Activated naive CD4-positive, alpha-beta T cell treated with anti-CD3 and anti-CD28 coated beads, Interleukin-2, amount 50 U/mL, for 72 hours (primary cell): ENCODE measurements at places on chromosomes 5 and 9.

GRCh38 chr5:150014456-150014855 lies 13.9 kb downstream of the HMGXB3 start:
- DNase-seq = no peak

DNA sequence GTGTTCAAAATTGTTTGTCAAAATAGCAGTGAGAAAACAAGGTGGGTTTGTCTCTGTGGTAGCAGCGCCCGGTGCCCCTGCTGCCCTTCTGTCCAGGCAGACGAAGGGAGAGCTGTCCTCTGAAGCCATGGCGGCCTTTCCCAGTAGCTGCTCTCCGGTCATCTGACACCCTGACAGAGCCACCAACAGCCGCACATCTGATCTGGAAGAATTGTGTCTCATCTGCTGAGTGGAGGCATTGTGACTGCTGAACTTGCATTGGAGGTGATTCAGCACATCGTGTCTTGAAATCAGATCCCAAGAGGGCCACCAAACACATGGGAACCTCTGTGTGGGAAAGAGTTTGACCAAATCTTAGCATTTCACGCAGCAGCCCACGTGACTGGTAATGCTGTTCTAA lies 337.6 kb upstream of the IRX1 start:
- no peak for DNase-seq

DNA sequence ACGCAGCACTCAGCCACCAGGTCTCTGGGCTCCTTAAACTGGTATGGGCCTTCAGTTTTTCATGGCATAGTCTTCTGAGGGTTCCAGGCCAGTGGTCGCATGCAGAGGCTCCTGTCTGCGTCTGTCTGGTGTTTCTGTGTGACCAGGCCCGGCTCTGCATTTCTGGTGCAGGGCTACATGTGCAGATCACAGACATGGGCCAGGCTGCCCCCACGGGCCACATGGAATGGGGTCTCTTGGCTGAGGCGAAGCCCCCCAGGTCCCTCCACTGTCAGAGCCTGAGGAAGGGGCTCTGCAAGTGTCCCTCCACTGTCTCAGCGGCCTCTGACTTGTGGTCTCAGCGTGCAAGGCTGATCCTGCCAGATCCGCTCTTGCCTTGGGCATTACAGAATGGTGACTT lies 15.6 kb upstream of the CARD19 start:
- no peak for DNase-seq

DNA sequence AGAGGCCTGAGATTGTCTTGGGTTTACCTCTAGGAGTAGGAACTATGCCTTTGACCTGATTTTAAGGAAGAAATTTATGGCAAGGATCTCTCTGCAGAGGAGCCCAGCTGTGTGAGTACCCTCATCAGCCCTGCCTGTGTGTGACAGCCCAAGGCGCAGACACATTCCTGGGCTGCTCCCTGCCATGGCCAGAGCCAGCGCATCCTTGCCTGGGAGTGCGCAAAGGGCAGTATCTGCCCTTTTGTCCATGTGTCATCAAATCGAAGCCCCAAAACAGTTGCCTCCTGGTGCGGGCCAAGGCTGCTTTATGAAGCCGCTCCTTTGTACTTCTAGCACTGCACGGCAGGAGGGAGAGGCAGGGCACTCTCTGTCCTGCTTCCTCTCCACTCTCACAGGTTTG lies 51.9 kb downstream of the PRRT1B start:
- DNase-seq = no peak

- DNase-seq = no peak
Observed at GRCh38 chr9:17742067-17742466, 163.2 kb downstream of the SH3GL2 start.

GRCh38 chr5:78958672-78959445 lies 26.3 kb downstream of the ARSB start:
- no peak for DNase-seq

GRCh38 chr9:133506653-133507038 lies 18.1 kb downstream of the MYMK start:
- no peak for DNase-seq

DNA sequence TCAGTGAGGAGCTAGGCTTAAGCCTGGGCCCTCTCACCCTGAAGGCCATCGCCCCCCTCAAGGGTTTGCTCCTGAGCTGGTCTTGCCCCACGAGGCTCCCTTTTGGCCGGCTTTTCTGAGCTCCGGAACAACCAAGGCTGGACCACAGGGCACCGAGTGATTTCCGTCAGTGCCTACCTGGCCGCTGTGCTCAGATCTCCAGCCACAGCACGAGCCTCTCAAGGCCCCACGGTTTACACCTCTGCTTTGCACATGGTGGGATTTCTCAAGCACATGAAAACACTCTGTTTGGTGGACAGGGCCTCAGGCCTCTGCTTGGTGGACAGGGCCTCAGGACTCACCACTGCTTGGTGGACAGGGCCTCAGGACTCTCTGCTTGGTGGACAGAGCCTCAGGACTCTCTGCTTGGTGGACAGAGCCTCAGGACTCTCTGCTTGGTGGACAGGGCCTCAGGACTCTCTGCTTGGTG lies 15.8 kb downstream of the CLPTM1L start:
- no peak for DNase-seq

DNA sequence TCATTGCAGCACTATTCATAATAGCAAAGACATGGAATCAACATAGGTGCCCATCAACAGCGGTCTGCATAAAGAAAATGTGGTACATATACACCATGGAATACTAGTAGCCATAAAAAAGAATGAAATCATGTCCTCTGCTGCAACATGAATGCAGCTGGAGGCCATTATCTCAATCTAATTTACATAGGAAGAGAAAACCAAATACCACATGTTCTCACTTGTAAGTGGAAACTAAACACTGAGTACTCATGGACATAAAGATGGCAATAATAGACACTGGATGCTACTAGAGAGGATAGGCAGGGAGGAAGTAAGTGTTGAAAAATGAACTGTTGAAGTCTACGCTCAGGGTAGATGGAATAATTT lies 203.9 kb upstream of the CDH9 start:
- no peak for DNase-seq
